ENCODE measurements at places on chromosomes 12 and 14.

DNA sequence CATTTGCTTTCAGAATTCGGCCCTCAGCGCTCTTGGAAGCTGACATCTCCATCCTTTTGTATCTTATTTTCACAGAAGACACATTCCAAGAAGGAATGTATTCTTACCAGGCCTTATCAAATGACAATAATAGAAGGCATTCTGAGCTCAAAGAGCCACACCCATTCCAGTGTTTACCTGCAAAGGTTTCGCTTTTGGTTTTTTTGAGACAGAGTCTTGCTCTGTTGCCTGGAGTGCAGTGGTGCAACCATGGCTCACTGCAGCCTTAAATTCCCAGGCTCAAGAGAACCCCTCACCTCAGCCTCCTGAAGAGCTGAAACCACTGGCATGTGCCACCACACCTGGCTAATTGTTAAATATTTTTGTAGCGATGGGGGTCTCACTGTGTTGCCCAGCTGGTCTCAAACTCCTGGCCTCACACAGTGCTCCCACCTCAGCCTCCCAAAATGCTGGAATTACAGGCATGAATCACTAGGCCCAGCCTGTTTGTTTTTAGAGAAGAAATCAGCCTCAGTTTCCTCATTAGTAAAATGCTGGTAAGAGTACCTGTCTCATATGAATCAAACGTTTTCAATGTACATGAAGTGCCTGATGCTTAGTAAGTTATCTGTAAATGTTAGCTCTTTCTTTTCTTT lies 69.2 kb downstream of the SLC6A12 start:
- no peak for DNase-seq

DNA sequence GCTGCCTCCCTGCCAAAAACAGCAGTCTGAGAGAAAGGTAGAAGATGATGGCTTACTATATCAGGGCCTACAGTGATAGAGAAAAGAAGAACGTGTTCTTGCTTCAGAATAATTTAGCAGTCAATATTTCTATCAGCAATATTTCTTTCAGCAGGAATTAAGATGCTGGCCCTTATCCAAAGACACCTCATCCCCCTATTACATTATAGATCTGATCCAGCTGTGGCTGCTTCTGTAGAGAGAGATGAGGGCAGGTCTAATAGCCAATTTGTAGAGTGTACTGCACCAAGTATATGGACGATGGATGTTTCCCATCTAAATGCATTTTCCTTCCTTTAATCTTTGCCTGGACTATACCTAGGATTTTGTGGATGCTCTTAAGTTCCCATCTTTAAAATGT lies 451.7 kb downstream of the NPAS3 start:
- DNase-seq: no peak

DNA sequence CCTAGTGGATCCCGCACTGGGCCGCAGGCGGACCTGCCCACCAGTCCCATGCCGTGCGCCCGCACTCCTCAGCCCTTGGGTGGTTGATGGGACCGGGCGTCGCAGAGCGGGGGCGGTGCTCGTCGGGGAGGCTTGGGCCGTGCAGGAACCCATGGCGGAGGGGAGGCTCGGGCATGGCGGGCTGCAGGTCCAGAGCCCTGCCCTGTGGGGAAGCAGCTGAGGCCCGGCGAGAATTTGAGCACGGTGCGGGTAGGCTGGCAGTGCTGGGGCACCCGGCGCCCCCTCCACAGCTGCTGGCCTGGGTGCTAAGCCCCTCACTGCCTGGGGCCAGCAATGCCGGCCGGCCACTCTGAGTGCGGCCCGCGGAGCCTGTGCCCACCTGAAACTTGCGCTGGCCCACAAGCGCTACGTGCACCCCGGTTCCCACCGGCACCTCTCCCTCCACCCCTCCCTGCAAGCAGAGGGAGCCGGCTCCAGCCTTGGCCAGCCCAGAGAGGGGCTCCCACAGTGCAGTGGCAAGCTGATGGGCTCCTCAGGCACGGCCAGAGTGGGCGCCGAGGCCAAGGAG lies 100.8 kb downstream of the PLEKHA5 start:
- DNase-seq: no peak

DNA sequence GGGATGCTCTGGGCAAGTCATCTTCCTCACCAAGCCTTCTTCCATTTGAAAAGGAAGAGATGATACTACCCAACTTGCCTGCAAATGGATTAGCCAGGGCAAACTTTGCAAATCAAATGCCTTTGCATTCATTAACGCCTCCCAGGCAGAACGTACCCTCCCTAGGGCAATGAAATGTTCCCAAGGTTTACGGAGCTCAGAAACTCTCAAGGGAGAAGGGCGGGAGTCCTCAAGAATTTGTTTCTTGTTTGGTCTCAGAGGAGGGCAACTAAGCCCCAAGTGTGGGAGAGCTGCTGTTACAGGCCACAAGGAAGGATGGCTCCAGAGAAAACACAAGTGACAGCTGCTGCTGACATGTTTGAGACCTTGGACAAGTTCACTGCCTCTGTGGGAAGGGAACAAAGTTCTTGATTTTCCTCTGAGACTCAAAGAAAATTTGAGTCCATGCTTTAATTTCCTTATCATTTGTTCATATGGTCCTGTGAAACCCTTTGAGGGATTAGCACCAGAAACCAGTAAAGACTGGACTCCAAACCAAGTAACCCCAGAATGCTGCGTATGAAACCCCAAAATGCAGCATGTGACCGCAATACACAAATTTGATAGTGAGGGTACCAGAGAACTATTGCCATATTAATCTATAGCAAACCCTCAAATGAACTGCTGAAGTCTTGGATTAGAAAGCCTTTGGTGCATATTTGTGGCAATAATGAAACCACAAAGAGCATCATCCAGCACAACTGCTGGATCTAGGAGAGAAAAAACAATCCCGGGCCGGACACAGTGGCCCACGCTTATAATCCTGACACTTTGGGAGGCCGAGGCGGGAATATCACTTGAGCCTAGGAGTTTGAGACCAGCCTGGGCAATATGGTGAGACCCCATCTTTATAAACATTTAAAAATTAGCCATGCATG lies 22.9 kb downstream of the SPTB start:
- DNase-seq: no peak

DNA sequence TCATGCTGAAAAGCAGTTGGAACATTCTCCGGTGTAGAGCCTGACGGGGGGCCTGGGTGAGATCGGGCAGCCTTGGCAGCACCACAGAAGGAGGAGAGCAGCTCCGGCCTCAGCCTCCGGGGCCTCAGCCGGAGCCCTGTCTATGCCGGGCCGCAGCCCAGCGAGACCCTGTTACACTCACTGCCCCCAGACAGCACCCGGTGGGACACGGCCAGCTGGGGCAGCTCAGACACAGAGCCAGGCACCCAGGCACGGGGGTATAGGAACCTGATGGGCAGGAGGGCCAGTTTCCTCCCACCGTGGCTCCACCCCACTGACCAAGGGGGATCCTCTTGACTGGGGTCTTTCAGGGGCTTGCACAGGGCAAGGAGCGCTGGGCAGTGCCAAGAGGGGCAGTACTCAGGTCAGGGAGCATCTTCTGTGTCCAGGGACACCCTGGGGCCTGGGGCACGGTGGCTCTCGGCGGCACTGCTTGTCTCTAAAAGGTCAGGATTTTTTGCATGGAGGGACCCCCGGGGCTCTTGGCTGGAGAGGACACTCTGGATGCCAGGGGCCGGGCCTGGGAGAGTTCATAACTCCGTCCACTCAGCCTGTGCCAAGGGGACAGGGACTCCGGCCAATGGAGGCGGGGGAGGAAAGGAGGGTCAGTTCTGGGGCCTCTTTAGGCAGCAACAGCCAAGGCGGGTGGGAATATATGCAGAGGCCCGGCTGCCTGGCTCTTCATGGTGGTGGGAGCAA lies 9.4 kb downstream of the INF2 start:
- no peak for DNase-seq

DNA sequence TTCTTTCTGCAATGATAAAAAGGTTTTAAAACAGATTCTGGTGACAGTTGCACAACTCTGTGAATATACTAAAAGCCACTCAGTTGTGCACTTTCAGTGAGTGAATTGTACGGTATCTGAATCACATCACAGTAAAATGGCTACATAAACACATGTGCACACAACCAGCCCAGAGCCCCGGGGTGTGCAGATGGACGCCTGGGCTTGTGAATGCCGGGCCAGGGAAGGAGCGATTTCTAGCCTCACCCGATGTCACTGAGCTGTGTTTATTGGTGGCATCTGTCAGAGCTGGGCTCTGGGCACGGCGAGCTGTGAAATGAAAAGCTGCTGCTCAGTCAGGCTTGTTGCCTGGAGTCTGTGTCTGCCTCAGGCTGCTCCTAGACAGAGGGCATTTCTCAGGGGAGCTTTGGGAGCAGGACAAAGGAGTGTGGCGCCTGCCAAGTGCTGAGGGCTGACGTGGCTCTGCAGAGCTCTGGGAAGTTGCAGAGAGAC lies 25.9 kb downstream of the RHOF start:
- no peak for DNase-seq

GRCh38 chr12:50458606-50459005 lies 46.2 kb upstream of the DIP2B start:
- DNase-seq: no peak

DNA sequence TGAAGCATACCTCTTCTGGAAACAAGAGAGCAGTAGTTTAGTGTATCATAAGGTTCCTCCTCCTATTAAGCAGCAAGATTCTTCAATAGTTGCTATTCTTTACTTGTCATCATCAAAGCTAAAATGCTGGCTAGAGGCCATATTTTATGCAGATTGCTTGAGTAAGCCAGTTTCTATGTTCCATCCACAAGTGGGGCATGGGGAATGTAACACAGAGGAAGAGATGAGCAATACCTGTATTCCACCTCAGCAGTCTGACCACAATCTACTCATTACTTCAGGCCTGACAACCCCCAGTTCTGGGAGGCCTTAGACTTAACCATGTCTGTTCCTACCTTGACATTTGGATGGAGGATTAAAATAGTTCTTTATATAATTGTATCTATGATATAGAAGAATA lies 423.6 kb downstream of the BTG1 start:
- DNase-seq: no peak
